ENCODE measurements at places on chromosomes 6 and 20.

DNA sequence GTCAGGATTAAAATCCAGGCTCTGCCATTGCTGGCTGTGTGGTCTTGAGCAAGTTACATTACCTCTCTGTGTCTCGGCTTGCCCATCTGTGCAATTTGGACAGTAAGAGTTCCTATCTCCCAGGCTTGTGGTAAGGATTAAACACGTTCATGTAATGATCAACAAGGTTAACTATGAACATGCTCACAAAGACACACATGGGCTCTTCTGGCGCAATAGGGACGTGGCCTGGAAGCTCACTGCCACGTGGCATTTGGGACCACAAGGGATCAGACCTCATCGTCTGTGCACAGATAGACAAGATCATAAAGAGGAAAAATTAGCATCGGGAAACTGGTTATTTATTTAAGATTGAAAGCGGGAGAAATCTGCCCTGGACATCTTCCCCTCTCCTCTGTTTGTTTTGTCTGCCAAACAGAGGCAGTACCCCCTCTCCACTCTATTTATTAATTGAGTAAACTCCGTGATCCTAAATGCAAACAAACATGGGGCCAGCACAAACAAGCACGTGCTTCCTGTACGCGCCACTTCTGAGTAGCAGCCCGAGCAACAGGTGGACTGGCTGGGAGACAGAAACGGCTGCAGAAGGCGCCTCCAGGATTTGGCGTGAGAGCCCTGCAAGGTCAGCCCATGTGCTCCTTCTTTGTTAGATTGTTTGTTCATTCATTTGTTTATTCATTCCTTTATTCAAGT lies 95.0 kb downstream of the CDH26 start:
- no peak for DNase-seq

- DNase-seq, result no peak
Observed at GRCh38 chr6:97653076-97653475, 370.1 kb upstream of the MMS22L start.

DNA sequence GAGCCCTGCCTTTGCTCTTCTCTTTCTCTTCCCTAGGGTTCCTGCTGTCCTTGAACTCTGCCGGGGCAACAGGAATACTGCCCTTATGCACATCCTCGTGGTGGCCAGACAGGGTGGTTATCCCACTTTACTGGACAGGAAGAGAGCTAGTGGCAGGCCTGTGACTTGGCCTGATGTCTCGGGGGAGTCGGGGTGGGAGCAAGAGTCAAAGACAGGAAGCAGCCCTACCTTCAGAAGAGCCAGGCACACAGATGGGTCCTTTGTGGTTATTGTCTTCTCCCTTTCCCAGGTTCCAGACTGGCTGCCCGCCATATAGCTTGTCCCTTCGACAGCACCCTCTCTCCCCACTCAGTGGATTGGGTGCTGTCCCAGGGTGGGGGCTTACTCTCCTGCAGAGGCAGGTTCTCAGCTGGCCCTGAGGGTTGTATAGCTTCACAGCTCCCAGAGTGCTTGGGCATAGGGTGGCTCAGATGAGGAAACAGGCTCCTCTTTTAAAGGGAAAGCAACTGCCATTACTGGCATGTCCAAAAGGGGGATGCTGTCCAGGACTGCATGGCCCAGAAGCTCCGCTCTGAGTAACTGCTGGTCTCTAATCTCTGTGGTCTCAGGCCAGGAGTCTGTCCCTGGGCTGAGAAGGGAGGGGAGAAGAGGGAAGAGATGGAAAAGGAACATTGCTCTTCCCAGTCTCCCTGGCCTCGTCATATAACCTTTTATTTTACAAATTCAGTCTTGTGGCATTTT lies 17.3 kb downstream of the PLCG1 start:
- no peak for DNase-seq

- DNase-seq, result no peak
Observed at GRCh38 chr20:17863577-17864292, 104.9 kb downstream of the SNX5 start.

DNA sequence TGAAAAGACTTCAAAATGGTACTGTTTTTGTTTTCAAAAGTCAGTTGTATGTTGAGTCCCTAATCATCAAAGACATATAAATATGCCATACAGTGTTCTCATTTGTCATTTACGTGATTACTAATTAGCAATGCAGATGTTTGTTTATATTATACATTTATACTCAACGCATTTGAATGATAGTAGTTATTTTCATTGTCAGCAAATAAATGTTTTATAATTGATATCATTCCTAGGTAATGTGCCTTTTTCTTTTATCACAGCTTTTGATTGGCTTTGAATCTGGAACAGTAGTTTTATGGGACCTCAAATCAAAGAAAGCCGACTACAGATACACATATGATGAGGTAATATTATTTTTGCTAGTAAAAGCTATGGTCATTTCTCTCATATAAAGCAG lies 62.6 kb downstream of the STXBP5 start:
- no peak for DNase-seq

DNA sequence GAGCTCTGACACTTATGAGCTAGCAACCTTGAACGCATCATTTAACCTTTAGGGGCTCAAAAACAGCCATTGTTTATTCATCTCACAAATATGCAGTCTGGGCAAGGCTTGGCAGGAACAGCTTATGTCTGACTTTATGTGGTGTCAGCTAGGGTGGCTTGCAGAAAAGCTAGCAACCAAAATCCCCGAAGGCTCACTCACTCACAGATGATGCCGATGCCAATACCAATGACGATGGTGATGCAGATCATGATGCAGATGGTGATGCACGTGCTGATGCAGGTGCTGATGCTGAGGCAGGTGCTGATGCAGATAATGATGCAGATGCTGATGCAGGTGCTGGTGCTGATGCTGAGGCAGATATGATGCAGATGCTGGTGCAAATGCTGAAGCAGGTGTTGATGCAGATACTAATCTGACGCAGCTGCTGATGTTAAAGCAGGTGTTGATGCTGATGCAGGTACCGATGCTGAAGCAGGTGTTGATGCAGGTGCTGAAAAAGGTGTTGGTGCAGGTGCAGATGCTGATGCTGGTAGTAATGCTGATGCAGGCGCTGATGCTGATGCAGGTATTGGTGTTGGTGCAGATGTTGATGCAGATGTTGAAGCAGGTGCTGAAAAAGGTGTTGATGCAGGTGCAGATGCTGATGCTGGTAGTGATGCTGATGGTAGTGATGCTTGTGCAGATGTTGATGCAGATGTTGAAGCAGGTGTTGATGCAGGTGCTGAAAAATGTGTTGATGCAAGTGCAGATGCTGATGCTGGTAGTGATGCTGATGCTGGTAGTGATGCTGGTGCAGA lies 195.6 kb downstream of the NFATC2 start:
- DNase-seq, result peak; percentile 25

DNA sequence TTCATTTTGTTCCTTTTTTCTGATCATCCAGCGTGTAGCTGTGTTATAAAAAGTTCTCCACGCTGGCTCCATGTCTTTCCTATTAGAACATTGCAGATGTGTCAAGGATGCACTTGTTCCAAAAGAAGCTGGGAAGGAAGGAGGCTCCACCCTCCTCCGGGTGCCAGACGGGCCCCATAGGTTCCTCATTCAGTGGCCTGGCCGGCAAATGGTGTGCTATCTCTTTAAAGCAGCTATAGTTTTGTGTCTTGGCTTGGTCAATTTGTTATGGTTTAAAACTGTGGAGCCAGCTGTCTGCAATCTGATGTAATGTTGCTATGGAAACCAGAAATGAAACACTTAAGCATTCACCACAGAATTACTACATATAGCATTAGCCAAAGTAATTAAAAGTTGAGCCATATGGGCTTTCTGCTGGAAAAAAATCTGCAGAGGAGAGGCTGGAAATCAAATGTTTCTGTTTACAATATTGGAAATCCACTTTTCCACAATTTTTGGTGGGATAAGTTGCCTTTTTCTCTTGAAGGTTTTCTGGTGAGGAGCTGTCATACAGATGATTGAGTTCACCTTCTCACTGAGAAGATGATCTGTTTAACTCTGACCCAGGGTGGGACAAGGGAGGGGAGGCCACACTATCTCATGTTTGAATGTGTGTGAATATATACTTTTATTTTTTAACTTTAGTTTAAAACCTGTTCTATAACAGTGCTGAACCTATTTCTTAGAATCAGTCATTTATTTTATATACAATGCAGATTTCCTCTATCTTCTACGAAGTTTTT lies 167.4 kb downstream of the SASH1 start:
- DNase-seq, result peak; percentile 87

DNA sequence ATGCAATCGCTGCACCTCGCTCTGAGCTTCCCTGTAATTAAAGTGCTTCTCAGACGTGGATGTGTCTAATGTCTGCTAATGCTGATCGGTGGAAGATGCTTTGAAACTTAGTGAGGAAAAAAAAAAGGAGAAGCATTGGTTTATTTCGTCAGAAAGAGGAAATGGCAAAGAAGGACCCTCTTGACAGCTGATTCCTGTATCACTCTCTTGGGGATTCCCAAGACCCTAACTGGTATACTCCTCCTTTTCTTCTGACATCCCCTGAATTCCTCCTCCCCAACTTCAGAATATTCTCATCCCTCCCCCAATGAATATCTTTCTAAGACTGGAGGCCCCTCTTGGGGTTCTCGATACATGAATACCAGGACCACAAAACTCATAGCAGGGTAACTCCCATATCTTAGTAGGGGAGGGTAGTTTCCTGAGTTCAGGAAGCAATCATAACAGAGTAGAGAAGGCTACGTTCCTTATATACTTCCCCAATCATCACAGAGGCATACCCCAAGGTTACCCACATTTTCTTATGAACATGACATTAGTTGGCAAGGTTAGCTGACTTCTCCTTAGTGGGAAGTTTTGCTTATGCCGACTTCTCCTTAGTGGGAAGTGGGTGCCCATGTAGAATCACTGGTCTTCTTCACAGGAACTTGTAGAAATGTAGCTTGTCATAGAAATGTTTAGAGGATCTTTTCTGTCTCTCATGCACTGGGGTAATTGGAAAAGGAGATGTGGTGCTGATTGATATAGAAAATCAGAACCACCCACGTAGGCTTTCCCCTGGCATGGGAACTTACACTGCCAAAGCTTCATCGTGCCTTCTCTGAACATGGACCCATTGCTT lies 63.8 kb upstream of the ATXN1 start:
- DNase-seq, result no peak

- DNase-seq, result peak; percentile 73
Observed at GRCh38 chr6:39980839-39981580, 46.7 kb upstream of the MOCS1 start.
